ENCODE measurements at places on chromosomes 13 and 19. TPM values are rescaled to one million over a fixed set of nuclear protein-coding genes. Genes with fewer than 3 reads are reported as not detected.

DNA sequence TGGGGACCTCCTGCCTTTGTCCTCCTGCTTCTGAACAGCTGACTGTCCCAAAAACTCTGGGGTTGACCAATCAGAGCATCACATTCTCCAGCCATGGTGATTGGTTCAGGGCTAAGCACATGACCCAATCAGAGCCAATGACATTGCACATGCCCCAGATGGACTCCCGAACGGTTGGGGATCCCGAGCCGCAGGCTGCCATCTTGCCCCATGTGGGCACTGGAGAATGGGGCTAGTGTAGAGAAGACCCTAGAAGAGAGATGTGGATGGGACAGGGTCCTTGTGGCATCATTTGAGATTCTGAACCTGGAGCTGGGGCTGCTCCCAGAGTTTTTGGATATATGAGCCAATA, 31.3 kb upstream of the PEPD start:
- H3K27ac ChIP-seq, result no peak overlapping the region
- no peak overlapping the region for H3K4me3 ChIP-seq
- H3K36me3 ChIP-seq, result no peaks in the 10 kb centered on the region
- H3K27me3 ChIP-seq, result no peaks in the 10 kb centered on the region

- DNase-seq, result no peak
- no peaks in the 10 kb centered on the region for H3K4me1 ChIP-seq
- no peaks in the 10 kb centered on the region for H3K36me3 ChIP-seq
Observed at GRCh38 chr19:35587321-35587720, 1.3 kb downstream of the PMIS2 start.

GRCh38 chr13:21287331-21287907, 111.0 kb downstream of the MRPL57 start:
- no peaks in the 10 kb centered on the region for H3K36me3 ChIP-seq
- H3K27ac ChIP-seq, result no peak overlapping the region
- H3K4me3 ChIP-seq, result no peak overlapping the region
- H3K27me3 ChIP-seq, result peaks cover 28% of the 10 kb centered on the region

- peaks cover 23% of the 10 kb centered on the region for H3K36me3 ChIP-seq
- no peak for DNase-seq
- no peak overlapping the region for H3K27ac ChIP-seq
- no peak overlapping the region for H3K4me3 ChIP-seq
- no peaks in the 10 kb centered on the region for H3K27me3 ChIP-seq
Observed at GRCh38 chr13:112859128-112859816, 109.7 kb upstream of the MCF2L start.

The KLK4 gene
- not detected for total RNA-seq

The ZNF667 gene
- 0.52 TPM for total RNA-seq

The ZNF563 gene
- total RNA-seq, result 2.4 TPM

The ZNF43 gene
- 31.0 TPM for total RNA-seq

The MYO1F gene
- total RNA-seq, result 250 TPM

The TPTE2 gene
- not detected for total RNA-seq

Data from activated CD8-positive, alpha-beta memory T cell treated with anti-CD3 and anti-CD28 coated beads, Interleukin-2, amount 10 ng/mL, durations not matched to agents 7 days and 5 days (primary cell).